Dermis microvascular lymphatic vessel endothelial cell (primary cell): ENCODE measurements at places on chromosomes 5 and 9.

DNA sequence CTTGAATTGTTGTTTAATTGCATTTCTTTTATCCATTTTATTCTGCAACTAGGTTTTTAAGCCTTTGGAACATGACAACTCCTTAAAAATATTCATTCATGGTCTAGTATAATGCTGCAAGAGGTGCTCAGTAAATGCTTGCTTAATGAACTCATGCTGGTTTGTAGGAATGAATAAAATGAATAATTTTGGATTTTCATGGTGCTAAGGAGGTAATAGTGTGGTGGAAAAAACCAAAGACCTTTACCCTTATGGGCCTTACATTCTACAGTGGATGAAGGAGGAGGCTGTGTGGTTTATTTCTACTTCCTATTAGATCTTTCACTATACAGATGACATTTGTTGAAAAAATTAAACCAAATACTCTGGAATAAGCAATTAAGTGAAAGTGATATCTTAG lies 43.4 kb downstream of the LRRTM2 start:
- DNase-seq: no peak

- no peak for DNase-seq
These were observed 9.2 kb downstream of the CDC26 start for GRCh38 chr9:113266174-113266573.

- no peak for DNase-seq
These were observed 8.8 kb downstream of the VDAC1 start for GRCh38 chr5:133995883-133996563.

- no peak for DNase-seq
These were observed 372.8 kb upstream of the SLC30A5 start for GRCh38 chr5:68720884-68721610.

DNA sequence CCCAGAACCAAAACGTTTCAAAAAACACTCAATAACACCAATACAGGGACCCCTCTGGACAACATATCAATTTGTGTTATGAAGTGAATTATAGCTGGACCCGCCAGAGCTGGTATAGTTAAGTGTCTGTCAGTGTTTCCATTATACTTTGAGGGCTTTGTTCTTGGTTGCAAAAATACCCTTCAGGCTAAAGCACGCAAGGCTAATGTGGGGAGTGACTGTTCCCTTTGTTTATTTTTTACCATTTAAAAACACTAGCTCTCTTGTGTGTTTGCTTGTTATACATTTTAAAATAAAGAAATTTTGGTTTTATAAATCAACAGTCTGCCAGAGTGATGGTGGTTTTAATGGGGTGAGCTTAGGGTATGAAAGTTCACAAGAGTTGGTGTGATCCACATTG lies 859.5 kb downstream of the PTPRD start:
- no peak for DNase-seq

DNA sequence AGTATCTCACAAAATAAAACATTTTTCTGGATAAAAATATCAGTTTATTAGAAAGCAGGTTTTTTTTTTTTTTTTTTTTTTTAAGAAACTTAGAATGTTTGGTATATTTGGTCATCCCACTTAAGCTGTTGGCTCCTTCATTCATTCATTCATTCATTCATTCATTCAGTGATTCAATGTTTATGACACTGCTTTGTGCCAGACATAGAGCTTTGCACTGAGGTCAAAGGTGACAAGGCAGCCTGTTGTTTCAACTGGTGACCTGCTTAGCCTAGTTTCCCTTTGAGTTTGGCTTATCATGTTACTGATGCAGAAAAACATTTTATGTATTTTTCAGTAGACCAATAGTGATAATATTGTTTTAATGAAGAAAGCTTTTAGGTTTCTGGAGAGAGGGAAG lies 23.5 kb downstream of the CPEB4 start:
- peak; percentile 85 for DNase-seq

GRCh38 chr5:167284222-167284890 lies 1007.1 kb upstream of the WWC1 start:
- DNase-seq: no peak

DNA sequence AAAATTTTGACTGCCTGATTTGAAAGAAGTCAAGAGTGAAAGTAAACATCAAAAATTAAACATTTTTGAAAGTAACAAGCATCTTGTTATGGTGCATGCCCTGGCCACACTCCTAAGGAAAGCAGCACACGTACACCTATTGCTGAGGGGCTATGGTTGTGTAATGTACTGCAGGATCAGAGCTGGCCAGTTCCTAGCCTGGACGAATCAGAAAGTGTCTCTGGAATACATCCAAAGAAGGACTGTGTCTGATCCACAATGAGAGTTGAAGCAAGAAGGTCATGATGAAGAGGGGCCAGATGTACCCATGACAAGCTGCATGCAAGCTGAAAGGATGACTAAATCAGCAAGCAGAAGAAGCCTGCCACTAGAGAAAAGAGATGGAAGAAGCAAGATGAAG lies 618.2 kb downstream of the TLE1 start:
- DNase-seq: no peak

DNA sequence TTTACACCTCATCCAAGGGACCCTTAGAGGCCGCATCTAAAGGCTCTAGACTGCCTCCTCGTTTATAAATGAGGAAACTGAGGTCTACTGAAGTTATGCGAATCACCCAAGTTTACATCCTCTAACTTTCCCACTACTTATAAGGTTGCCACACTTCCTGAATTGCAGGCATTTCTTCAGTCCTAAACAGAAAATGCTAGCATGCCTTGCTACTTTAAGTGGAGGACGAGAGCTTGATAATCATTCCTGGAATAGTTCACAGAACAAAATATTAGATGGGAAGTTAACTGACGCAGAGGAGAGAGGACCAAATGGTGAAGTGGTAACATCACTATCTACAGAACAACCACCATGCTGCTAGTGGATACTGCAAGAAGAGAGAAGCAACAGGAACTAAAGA lies 85.8 kb downstream of the GNAQ start:
- no peak for DNase-seq

- DNase-seq: peak; percentile 95
These were observed 655.2 kb upstream of the RIOK2 start for GRCh38 chr5:97838214-97838613.
